Ureter (tissue), 1 donor: ENCODE measurements at places on chromosomes 13 and 19.
A peak's percentile ranks its signal among the peaks of the same experiment; 100 is the strongest.

DNA sequence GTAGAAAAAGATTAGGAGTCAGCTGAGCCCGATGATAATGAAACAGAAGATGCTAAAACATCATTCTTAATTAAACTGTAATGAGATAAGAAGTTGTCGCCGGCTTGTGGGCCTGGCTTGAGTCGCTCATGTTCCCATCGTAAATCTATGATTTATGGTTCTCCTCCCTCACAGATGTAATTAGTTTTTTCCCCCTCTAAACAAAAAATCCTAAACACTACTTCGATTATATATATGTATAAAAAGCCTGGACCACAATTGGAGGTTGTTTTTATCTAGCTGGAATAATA, 151.3 kb downstream of the PTPRS start:
- DNase-seq = no peak

- no peak for DNase-seq
Measured at GRCh38 chr19:28701491-28701890, 511.5 kb downstream of the UQCRFS1 start.

- DNase-seq = peak; percentile 91
Measured at GRCh38 chr19:6218491-6219146, 61.2 kb downstream of the MLLT1 start.

- DNase-seq = no peak
Measured at GRCh38 chr19:45866400-45867176, 2.5 kb downstream of the FOXA3 start.

DNA sequence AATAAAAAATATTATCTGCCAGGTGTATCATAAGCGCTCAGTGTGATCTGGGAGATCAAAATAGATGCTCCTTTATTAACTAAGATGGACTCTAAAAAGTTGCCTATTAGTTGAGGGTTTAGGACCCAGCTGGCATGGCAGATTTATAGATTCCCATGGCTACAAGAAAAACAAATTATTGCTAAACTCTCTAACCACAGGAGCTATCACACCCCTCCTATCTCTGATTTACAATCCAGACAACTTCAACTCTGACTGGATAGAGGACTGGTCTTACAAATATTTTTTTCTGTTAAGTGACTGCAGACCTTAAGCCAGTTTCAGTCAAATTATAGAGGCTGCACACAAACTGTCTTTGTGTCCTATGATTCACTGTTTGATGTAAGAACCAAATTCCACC, 45.4 kb upstream of the MYCBP2 start:
- DNase-seq = no peak

DNA sequence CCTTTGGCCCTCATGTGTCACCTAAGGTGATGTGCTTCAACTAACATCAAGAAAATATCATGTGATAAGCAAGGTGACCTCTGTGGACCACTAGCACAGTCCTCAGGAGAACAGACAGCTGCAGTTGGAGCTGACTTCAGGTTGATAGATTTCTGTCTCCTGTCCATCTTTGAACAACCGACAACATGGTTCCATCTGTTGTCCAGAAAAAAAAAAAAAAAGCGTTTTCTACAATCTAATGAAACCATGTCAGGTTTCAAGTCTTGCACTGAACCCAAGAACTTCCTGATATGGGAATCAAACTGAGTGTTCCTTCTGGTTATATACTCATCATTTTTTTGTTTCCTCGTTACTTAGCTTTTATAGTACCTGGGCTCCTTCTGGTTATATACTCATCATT, 75.7 kb downstream of the LHFPL6 start:
- DNase-seq = no peak

GRCh38 chr19:362154-362553, 17.6 kb upstream of the MIER2 start:
- no peak for DNase-seq

DNA sequence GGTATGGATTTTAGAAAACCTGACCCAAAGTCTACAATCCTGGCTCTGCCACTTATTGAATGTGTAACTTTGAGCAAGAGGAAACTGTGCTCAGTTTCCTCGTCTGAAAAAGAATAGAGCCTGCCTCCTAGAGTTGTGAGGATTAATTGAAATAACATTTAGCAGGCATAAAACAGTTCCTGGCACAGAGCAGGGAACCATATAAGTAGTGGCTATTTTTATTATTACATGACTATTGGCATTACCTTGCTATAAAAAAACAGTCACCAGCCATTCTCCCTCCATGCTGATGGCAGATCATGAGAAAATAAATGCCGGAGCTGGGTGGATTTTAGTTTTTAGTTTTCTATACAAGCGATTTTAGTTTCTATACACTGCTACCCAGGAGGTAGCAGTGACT, 5.8 kb downstream of the DOCK9 start:
- no peak for DNase-seq

DNA sequence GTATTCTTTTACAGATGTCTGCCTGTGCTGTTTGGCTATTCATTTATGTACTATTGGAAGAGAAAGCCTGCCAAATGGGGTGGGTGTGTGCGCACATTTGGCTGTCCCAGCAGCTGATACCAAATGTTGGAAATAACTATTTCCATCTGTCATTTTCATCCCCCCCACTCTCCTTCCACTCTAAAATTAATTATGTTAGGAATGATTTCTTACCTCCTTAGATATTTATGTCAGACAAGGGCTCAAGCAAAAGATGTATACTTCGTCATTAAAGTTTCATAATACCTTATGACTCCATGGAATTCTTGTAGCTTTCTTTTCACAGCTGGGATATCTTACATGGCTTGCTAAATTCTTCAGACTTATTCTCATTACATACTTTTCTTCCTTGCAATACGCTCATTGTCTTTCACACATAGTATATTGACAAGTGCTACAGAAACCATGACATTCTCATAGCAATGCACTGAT, 18.6 kb downstream of the ITM2B start:
- DNase-seq = no peak

DNA sequence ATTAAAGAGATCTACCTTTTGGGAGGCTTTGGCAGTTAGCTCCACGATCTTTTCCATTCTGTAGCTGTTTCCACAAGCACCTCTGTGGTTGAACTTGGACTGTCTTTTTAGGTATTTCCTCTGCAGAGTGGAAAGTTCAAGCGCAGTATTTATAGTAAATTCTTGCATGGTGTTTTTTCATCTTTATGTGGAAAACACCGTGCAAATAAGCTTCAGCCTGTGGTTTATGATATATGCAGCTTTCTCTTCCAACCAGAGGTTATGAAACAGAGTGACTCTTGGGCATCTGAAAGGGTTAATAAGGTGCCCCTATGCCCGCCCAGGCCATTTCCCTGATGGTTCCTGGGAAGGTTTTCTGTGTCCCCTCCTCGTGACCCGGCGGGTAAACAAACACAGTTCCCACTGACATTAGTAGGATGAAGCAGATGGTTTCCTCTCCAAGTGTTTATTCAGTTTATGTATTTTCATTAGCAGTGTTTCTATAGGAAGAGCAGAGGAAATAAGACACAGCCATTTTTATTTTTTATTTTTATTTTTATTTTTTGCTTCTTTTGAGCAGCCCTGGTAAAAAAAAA, 39.7 kb upstream of the RNF113B start:
- no peak for DNase-seq

DNA sequence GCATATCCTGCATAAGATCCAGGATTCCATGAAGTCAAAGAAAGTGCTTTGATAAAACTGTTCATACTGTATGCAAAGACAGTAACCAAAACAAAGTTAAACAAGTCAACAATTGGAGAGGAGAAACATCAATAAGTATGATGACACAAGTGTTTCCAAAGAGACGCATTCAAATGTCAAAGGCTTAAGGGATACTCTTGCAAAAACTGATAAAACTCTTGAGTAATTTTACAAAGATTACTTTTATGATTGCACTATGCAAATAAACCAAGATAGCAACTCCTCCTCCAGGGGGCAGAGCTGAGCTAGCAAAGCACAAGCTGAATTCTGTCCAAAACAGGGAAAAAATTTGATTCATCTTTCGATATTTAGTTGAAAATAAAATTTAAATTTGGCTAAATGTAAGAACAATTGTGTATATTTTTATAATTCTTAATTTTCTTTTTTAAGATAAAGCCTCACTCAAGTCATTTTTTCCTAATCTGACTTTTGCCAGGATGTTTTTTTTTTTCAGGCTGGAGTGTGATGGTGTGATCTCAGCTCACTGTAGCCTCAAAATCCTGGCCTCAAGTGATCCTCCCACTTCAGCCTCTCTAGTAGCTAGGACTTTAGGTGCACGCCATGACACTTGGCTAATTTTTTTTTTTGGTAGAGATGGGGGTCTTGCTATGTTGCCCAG, 84.0 kb downstream of the MZT1 start:
- DNase-seq = peak; percentile 56

DNA sequence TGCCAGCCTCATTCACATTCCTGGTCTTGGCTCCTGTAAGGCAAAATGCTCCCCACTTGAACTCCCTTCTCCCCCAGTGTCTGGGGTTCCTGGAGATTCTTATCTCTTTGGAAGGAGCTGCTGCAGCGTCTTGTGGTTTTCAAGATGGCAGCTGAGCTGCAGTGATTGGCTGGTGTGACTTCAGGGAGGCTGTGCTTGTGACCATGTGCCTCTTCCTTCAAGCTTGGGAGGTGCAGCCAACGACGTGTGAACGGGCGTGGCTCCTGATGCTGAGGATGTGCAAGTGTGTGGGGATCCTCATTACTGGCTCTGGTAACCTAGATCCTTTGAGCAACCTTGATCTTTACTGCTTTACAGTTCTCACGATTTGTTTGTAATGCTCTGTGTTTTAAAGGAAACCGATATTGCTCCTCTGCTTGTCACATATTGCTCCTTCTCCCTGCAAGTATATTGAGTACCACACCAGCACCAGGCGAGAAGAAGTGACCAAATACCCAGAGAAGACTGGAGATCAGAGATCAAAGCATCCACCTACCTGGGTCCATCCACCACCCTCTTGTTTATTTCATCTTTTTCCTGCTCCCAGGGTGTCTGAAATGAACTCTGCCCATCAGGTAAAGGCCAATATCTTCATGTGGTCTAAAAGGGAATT, 208.5 kb downstream of the FGF9 start:
- DNase-seq = no peak

GRCh38 chr19:49590971-49591730, at the start of gene PRR12:
Gene PRR12 (plus strand): TSS chr19:49591182. CDS start chr19:49591655, 473 bp downstream.
- DNase-seq = peak; percentile 71

DNA sequence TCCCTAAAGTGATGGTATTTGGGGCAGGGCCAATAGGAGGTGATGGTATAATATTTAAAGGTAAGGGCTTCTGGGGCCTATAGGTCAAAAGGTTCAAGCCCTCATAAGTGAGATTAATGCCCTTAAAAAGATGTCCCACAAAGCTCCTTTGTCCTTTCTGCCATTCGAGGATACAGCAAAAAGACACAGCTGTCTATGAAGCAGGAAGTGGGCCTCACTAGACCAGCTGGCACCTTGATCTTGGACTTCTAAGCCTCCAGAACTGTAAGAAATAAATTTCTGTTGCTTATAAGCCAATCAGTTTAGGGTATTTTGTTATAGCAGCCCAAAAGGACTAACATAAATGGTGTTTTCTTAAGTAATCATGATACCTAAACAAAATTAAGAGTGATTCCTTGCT, 27.2 kb upstream of the POU4F1 start:
- DNase-seq = no peak

DNA sequence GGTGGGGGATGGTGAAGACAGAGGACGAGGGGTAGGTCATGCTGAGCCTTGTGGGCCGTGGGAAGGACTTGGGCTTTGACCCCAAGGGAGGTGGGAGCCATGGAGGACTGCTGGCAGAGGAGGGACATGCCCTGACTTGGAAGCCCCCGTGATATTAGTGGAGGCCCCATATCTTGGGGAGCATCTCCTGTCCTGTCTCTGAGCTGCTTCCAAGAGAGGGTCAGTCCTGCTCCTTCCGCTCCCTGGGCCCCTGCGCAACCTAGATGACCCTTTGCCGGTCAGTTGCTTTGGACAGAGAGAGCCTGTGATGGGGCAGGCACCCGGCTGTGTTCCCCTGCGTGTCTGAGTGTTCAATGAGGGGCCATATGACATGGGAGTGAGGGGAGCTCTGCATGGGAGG, 5.2 kb downstream of the TLE6 start:
- no peak for DNase-seq

GRCh38 chr13:28282451-28282850, 144.1 kb downstream of the PAN3 start:
- no peak for DNase-seq

- DNase-seq = no peak
Measured at GRCh38 chr19:31506102-31506501, 156.9 kb upstream of the TSHZ3 start.

GRCh38 chr19:57643734-57644133, 10.8 kb downstream of the ZNF211 start:
- DNase-seq = no peak

DNA sequence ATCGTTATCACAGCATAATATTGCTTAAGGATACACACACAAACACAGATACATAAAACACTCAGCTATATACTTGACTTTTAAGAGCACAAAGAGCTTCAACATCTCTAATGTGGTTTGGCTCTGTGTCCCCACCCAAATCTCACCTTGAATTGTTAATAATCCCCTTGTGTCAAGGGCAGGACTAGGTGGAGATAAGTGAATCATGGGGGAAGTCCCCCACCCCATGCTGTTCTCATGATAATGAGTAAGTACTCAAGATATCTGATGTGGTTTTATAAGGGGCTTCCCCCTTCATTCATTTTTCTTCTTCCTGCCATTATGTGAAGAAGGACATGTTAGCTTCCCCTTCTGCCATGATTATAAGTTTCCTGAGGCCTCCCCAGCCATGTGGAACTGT, 481.4 kb downstream of the PCDH9 start:
- no peak for DNase-seq

DNA sequence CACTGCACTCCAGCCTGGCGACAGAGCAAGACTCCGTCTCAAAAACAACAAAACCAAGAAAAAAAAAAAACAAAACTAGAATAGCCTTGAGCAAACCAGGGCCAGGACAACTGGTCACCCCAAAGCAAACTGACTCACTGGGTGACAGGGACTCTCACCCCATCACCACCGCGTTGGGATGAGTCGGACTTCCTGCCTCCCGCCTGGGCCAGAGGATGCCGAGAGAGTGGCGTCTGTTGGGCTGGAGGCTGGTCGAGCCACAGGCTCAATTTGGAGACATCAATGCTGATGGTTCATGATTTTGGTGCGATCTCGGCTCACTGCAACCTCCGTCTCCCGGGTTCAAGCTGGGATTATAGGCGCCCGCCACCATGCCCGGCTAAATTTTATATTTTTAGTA, 11.6 kb downstream of the TMPRSS9 start:
- no peak for DNase-seq

- peak; percentile 61 for DNase-seq
Measured at GRCh38 chr13:51785712-51786424, 18.1 kb downstream of the DHRS12 start.

GRCh38 chr13:25686831-25687470, 315.2 kb downstream of the ATP8A2 start:
- no peak for DNase-seq

DNA sequence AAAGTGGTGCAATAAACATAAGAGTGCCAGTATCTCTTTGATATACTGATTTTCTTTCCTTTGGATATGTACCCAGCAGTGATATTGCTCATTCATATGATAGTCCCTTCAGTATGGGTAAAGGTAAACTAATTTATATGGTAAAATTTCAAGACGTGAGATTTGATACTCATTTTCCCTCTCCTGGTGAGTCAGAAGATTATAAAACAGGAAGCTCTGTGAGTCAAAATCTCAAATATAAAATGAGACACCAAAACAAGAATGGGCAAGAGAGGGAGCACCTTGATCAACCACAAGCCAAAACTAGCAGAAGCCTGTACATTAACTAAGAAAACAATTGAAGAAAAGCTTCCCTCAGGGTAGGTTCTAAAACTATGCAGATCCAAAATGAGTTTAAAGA, 216.3 kb downstream of the SLITRK6 start:
- no peak for DNase-seq
